ENCODE measurements at places on chromosomes 5 and 9.

DNA sequence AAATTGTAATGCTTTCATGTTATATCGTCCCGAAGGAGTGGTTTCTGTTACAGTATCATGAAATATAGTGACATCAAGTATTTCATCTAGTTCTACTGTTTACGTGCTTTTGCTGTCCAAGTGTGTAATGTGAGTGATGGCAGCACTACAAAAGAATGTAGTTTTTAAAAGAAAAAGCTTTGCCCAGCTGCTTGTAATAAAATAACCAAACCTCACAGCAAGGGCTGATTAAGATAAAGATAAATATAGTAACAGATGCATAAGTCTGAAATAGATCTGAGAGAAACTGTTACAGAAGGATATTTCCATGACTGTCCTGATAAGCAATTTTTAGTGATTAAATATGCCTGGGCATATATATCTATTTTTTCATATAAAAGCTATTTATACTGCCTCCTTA lies 106.4 kb downstream of the AUH start:
- DNase-seq = peak; percentile 64

DNA sequence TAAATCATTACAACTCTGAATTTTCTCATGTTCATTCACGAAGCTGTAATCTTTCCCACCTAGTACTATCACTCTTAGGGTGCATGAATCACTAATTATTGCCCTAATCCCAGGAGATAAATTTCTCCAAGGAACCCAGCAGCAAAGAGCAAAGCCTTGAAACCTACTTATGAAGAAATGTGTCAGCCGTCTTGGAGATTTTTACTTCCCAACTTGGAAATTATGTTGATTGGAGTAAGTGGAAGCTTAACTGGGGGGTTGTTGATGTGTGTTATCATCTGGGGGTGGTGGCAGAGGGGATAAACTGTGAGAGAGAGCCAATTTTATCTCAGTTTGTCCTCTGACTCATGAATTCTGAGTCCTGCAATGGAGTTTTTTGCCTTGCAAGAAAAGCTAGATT lies 440.5 kb upstream of the WWC1 start:
- DNase-seq = no peak

- DNase-seq = peak; percentile 84
These were observed 11.1 kb downstream of the TTC39B start for GRCh38 chr9:15295761-15296405.

DNA sequence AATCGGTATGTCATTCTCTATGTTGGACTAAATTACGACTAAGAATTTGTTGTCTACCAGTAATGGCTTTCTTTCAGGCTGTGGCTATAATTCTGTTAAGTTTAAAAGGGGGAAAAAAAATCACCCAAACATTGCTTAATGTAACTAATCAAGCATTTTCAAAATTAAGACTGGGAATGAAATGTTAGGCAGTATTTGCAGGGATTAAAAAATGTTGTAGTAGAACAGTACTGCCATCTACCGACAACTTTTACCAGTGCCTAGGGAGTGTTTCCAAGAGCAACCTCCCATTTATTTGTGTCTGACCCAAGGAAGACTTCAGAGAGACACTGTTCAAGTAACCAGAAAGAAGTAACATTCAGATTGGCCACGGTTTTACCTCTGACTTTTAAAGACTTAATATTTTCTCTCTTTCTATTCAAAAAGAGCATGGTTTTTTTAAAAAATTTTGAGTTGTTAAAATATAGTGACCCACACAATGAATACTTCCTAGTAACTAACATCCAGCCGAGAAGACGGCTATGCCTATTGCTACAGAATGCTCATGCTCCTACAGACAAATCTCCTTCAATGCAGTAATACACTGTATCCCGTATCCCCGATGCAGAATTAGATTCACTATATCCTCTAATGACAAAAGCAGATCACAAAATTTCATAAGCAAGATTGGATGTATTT lies 92.4 kb downstream of the ARL15 start:
- DNase-seq = peak; percentile 65

- DNase-seq = peak; percentile 18
These were observed 731.8 kb upstream of the RGMB start for GRCh38 chr5:98041661-98042060.

- DNase-seq = no peak
These were observed 262.2 kb upstream of the ARRDC3 start for GRCh38 chr5:91645347-91645746.

- no peak for DNase-seq
These were observed 330.2 kb downstream of the OSTF1 start for GRCh38 chr9:75418518-75418917.

DNA sequence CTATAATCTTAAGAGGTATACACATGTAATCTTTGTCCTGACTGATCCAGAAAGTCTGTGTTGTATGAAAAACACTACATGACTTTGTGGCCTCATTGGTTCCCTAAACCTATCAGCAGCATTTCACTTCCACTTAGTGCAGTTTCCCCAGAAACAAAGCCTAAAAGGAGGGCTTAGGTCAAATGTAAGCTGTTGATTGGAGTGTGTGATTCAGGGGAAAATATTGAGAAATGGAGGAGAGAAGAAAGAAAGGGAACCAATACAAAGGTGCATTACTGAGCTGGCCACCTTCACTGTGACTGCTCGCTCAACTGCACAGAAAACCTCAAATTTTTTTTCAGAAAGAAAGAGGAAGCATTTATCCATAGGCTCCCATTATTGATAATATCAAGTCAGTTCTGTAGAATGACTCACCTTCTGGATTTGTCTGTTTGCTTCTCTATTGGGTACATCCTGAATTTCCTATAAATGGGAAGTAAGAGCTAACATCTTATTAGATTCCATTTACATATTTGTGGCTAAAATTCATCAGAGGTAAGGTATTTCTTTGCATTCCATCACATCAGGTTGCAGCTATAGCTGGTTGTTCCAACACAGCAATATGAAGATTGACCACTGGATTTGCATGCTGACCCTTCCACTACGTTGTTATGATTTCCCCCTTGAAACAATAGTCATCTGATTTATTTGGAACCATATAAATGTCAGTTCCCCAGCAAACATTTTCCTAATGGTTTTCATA lies 10.3 kb upstream of the FST start:
- DNase-seq = peak; percentile 55

DNA sequence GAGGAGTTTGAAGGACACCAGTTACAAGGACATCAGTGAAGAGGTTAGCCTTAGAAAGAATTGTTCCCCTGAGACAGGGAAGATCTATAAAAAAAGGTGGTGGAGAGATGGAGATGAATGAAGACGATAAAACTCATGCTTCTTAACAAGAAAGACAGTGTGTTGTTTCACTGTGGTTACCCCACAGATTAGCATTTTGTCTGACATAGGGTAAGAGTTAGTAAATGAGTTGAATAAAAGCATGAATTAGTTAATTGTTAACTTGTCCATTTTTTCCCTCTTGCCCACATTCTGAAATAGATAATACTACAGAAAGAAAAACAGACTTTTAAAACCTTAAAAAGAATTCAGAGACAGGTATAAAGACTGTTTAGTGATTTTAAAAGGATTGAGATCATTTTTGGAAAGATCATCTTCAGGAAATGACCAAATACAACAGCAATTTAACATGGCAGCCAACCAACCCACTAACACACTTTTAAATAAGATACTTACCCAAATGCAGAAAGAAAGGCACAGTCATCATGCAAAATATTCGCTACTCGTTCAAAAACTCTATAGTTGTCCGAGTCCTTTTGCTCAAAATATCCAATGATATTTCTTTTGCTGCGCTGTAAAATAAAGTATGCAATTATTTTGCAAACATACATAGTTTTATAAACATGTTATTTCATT lies 78.5 kb downstream of the ERP44 start:
- no peak for DNase-seq

- DNase-seq = peak; percentile 84
These were observed 163.9 kb downstream of the ARRDC3 start for GRCh38 chr5:91219091-91219802.

DNA sequence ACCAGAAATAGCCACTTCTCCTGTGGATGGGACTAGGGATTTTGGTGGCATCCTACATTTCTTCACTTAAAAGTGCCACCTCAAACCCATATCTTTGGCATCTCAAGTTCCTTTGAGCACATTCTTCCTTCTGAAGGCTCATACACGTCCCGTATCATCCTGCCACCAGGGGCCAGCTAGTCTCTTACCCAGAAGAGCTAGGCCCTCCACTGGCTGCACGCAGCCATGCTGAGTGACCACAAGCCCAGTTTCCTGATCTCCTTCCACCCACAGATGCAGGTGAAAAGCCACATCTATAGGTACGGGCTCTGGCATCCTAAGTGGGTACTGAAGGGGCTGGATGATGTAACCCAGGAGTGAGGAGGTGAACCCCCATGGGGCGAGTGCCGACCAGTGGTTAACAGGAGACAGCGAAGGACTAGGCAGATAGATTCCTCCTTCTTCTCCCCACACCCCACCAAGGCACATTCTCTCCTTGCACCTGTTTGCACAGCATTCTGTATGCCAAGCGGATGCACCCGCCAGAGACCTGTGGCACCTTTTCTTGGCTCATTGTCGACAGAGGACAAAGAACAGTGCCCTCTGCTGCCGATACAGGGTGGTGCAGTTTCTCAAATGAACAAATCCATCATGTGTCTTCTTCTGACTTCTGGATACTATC lies 14.4 kb upstream of the SCGB3A1 start:
- peak; percentile 45 for DNase-seq

- peak; percentile 13 for DNase-seq
These were observed 456.9 kb downstream of the PRELID2 start for GRCh38 chr5:145378226-145378625.

GRCh38 chr9:75233011-75233410 lies 144.7 kb downstream of the OSTF1 start:
- DNase-seq = peak; percentile 49

- DNase-seq = no peak
These were observed 561.3 kb downstream of the IRX1 start for GRCh38 chr5:4156889-4157288.

DNA sequence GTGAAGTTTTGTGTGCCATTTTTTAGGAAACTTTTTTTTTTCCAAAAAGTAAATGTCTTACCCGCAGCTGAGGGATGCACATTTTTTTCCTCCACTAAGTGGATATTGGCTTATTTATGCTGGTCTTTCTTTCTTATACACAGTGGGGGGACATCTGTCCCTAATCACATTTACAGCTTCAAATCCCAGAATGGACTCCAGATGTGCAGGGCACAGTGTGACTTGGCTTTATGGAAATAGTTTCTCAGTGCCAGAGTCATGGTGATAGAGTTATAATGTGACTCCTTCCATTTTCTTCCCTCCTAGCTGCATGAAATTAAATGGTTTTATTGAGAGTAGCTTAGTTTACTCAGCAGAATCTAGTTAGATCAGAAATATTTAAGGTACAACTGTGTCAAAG lies 66.5 kb downstream of the SV2C start:
- no peak for DNase-seq

DNA sequence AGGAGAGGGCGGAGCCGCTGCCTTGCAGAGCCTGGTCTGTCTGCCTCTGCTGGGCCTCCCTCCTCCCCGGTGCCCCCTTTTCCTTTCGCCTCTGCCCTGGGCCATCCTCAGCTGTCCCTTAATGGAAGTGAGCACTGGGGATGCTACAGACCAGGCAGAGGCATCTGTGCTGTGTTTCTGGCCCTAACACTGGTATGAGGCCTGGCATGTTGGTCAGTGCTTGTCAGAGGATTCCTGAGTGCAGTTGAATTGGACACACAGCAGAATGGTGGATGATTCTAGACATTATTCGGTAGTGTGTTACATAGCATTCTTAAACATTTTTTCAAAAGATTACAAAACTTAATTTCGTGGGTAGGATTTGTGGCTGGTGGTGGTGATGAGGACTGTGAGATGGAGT lies 88.6 kb downstream of the EHMT1 start:
- DNase-seq = no peak

DNA sequence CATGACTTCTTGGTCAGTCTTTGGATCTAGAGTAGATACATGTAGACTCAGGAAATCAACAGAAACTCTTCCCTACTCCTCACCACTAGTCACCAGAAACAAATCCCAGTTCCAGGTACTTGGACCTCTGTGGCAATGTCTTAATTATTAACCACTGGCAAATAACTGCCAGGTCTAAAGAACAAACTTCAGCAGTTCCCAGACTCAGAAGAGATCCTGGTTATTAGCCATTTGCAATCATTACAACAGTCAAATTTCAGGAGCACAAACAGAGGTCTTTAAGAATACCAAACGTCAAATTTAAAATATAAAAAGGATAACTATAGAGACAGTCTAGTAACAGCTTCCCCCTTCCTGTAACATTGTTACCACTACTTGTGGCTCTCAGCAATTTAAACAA lies 10.2 kb downstream of the DIAPH1 start:
- no peak for DNase-seq

GRCh38 chr5:35902046-35902672 lies 36.3 kb downstream of the CAPSL start:
- peak; percentile 17 for DNase-seq

DNA sequence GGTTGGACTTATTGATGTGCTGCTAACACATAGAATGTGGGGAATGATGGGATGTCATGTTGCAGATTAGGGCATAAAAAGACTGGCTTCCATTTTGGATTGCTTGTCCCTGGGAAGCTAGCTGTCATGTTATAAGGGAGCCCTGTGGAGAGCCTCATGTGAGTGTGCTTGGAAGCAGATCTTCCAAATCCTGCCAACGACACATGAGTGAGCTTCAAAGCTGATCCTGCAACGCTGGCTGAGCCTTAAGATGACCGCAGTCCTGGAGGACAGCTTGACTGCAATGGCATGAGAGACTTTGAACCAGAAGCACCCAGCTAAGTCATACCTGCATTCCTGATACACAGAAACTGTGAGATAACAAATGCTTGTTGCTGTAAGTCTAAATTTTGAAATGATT lies 63.6 kb downstream of the NRG2 start:
- DNase-seq = no peak

GRCh38 chr9:97856857-97857605 lies 4.0 kb downstream of the FOXE1 start:
- no peak for DNase-seq

GRCh38 chr9:135087489-135087792 lies at the start of gene OLFM1:
TSS of gene OLFM1 (plus strand) at chr9:135087668. CDS start at chr9:135087990, 322 bp downstream.
- no peak for DNase-seq

GRCh38 chr9:125911861-125912644 lies 164.9 kb downstream of the PBX3 start:
- no peak for DNase-seq

- peak; percentile 30 for DNase-seq
These were observed 577.0 kb upstream of the DAB2 start for GRCh38 chr5:40001796-40002195.

GRCh38 chr9:111897601-111898137 lies 1.1 kb downstream of the UGCG start:
- peak; percentile 61 for DNase-seq
